GM12892 (cell line): ENCODE measurements at places on chromosomes 6 and 20.

DNA sequence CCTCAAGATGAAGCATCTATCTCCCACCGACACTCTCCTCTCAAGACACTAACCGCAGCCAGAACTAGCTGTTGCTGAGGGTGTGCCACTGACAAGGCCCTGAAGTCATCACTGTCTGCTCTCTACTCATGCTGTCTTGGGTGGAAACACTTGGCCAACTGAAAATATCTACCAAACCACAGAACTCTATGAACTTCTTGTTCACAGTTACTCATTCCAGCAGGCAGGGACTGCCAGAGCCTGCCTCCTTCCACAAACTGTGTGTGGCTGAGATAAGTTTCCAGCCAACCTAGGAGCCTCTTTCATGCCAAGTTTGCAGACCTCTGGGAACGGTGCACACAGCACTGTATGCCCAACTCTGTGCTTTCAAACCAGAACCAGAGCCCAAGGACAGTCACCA is 45.5 kb upstream of the NXT1 start:
- DNase-seq = no peak

- DNase-seq = no peak
Observed at GRCh38 chr20:56427797-56428196, 15.7 kb downstream of the CASS4 start.

DNA sequence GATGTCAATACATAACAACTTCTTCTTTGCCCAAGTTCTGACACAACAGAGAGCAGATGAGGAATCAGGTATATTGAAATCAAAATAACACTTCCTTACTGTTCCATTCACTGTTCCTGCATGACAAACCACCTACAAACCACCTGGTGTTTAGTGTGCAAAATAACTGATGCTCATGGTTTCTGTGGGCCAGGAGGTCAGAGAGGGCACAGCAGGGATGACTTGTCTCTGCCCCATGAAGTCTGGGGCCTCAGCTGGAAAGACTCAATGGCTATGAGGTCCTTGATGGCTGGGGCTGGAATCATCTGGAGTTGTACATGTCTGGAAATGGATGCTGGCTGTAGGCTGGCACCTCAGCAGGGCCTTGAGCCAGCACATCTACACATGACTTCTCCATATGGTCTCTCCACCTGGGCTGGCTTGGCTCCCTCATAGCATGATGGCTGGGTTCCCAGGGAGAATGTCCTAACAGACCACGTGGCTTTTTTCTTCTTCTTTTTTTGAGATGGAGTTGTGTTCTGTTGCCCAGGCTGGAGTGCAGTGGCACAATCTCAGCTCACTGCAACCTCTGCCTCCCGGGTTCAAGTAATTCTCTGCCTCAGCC is 7.4 kb upstream of the COX4I2 start:
- DNase-seq = no peak

DNA sequence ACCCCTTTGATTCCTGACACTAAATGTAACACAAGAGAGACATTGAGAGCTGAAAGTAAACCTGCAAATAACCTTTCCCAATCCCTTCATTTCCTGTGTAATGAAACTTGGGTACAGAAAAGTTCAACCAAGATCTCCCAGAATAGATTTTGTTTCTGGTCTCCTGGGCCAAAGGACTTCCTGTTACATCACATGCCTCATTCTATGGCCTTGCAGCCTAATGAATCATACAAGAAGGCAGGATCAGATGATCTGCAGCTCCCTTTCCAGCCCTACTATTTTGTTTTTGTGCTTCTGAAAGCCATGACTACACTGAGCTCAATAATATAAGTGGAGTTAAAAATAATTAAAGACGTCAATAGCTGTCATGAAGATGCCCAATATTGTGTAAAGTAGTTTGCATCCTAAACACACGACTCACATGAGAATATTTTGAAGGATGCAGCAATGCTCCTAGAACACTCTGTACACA is 73.4 kb upstream of the NOX3 start:
- DNase-seq = no peak

- no peak for DNase-seq
Observed at GRCh38 chr20:54323227-54323734, 115.4 kb downstream of the PFDN4 start.

DNA sequence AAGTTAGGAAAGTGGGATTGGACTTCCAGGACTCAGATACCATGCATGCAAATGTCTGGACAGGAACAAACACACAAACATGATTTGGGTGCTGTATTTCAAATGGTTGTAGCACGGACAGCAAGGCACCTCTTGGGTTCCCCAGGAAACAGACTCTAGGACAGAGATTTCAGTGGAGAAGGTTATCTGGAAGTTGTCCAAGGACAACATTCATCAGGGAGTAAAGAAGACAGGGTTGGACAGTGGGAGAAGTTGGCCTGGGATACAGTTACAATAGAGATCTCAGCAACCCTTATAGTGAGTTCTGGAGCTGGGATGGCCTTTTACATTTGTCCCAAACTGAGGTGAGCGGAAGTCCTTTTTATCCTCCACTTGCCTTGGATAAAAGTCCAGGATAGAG is 19.8 kb upstream of the TINAG start:
- no peak for DNase-seq

DNA sequence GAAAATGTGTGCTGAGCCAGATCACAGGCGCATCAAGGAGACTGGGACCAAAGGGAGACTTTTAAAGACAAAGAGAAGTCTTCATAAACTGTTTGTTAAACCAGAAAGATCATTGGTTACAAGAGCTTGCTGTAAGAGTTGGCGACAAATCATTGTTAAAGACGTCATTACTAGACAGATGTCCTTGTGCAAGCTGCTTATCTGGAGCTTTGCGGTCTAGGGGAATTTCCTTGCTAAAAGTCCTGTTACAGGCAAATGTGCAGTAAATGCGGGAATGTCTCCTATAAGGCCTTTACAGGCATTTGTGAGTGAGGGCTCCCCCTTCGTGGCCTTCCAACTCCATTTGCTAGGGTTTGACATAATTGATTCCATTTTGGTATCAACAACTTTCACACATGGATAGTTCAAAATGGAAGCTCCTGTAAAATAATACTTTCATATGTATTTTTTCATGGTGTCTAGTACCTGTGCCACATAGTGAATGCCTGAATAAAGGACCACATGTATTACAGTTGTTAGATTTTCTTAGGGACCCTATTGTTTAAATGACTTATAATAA is 362.4 kb downstream of the UTRN start:
- DNase-seq = no peak

- no peak for DNase-seq
Observed at GRCh38 chr20:50325651-50326050, 135.0 kb downstream of the CEBPB start.

DNA sequence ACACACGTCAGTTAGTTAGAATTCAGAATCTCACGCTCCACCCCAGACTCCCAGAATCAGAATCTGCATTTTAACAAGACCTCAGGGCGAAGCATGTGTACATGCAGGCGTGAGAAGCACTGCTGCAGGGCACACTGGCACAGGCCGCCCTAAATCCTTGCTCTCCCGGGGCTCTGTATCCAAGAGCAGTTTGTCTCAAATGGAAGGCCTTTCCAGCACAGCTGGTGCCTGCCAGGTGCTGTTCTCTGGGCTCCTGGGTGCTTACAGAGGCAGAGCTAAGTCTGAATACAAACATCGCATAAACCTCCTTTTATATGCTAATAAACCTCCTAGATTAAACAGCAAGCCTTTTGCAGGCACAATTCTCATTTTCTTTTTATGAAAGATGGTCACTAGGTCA is 119.1 kb upstream of the CD93 start:
- no peak for DNase-seq

- DNase-seq = peak; percentile 67
Observed at GRCh38 chr6:167093922-167094432, 28.9 kb upstream of the CCR6 start.

GRCh38 chr6:161186173-161186769 is 87.6 kb downstream of the AGPAT4 start:
- DNase-seq = no peak

GRCh38 chr6:14732844-14733757 is 512.8 kb upstream of the JARID2 start:
- no peak for DNase-seq

DNA sequence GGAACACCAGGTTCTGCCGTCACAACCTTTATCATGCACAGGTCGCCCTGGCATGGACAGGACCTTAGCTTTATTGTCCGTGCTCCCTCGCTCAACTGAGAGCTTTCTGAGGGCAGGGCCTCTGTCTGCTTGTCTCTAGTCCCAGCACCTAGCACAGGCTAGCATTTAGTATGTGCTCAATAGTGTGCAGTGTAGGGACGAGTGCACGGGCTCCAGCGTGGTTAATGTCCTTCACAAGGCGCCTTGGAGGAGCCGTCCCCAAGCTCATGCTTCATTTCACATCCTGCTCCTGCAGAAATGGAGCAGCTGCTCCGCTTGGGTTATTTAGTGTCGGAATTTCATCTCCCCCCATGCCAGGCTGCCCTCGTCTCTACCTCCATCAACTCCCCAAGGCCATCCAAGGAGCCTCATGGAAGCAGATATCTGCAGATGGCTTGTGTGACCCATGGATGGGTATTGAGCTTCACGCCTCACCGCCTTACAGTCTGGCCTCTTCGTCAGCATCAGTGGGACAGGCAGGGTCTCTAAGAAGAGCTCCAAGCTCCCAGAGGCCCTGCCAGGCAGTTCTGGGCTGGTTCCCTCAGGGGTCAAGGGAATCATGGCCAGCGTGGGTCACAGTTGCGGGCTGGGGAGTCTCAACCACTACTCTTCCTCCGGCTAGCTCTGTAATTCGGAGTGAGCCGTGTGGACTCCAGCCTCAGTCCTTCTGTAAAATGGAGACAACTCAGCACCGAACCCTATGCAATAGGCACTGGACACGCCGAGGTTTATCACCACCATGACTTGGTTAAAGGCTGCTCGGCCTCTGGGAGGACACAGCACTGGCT is 60.8 kb upstream of the APCDD1L start:
- DNase-seq = no peak

DNA sequence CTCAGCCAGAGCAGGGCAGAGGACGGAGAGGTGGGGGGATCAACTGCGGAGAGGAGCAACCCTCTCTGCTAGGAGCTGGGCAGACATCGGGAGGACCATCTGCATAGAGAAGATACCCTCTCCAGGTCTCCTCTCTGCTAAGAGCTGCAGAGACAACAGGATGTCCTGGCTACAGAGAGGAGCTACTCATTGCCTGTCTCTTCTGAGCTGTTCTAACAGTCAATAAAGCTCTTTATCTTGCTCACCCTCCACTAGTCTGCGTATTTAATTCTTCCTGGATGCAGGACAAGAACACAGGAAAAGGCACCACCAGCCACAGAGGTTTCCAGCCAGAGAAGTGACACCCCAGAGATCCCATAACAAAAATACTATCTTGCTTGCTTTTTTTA is 871.1 kb upstream of the GJE1 start:
- no peak for DNase-seq

- DNase-seq = no peak
Observed at GRCh38 chr20:62712606-62713005, 4.0 kb downstream of the NTSR1 start.

- no peak for DNase-seq
Observed at GRCh38 chr6:44053760-44054556, 73.3 kb downstream of the MRPL14 start.

GRCh38 chr6:140909625-140910024 is 1223.1 kb upstream of the GJE1 start:
- no peak for DNase-seq

GRCh38 chr6:18276610-18277236 is 12.4 kb upstream of the DEK start:
- no peak for DNase-seq

DNA sequence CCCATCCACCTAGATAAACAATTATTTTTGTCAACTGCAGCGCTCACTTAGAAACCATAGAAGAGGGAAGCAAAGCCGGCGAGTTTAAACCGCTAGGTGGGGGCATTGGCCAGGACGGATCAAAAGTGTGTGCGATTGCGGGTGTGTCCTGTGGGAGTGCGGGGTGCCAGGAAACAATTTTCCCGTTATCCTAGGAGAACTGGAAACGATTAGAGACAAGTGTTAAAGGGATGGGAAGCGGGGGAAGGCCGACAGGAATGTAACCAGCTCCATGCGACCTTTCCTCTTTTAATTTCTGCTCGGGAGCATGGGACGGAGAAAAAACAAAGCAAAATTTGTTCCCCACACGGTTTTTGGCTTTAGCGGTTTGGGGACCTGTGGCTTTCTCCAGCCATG is 2.8 kb upstream of the HTR1B start:
- no peak for DNase-seq
